ENCODE measurements at places on chromosomes 4 and X.
A peak's percentile ranks its signal among the peaks of the same experiment; 100 is the strongest.

DNA sequence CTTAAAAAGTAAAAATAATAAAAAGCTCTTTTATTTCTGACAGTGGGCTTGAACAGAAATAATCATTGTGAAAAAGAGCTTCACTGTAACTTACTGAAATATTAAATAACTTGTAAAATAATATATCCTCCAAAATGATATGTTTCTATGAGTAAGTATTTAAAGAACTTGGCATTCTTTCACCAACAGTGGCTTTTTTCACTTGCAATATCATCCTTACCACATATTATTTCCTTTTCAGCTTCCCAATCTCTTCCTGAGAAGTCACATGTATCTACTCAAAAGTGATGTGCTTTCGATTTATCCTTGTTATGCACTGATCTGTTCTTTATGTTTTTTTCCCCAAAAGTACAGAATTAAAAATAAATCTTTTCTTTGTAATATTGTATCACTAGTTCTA, 2.2 kb upstream of the PCDH18 start:
- no peak for DNase-seq

- DNase-seq, result no peak
These were observed 35.0 kb upstream of the APLN start for GRCh38 chrX:129689796-129690195.

- no peak for DNase-seq
These were observed 64.3 kb downstream of the RASL11B start for GRCh38 chr4:52926196-52926974.

DNA sequence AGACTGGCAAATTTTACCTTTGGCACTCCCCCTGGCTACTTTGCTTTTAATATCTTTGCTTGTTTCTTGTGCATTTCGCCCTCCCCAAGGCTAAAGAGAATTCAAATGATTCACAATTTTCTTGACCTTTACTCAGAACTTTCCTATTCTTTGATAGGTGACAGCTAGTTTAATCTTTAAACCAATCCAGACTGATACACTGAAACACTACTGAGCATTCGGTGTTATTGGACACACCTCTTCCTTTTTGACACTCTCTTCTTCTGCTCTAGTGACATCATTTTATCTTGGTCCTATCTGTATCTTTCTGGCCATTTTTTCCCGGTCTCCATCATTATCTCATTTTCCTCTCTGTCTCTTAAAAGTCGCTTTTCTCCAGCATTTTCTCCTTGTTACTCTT, 103.1 kb downstream of the IL1RAPL2 start:
- DNase-seq, result no peak

DNA sequence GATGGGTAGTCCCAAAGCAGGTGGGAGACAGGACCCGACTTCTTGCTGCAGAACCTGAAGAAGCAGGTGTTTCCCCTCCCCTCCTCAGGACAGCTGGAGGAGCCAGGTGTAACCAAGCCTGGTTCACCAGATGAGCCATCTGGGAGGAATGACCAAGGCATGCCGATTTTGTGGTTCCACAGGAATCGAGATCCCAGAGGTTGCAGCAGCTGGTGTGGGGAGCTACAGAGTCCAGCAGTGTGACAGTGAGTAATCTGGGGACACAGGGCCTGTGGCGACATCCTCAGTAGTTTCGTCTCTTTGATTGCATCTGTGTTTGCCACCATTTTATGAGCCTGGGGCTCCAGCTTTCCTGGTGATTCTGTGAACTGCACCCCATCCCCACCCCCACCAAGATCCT, 2.6 kb upstream of the NDP start:
- DNase-seq, result no peak

- DNase-seq, result no peak
These were observed 48.8 kb downstream of the HS6ST2 start for GRCh38 chrX:132909643-132910042.

DNA sequence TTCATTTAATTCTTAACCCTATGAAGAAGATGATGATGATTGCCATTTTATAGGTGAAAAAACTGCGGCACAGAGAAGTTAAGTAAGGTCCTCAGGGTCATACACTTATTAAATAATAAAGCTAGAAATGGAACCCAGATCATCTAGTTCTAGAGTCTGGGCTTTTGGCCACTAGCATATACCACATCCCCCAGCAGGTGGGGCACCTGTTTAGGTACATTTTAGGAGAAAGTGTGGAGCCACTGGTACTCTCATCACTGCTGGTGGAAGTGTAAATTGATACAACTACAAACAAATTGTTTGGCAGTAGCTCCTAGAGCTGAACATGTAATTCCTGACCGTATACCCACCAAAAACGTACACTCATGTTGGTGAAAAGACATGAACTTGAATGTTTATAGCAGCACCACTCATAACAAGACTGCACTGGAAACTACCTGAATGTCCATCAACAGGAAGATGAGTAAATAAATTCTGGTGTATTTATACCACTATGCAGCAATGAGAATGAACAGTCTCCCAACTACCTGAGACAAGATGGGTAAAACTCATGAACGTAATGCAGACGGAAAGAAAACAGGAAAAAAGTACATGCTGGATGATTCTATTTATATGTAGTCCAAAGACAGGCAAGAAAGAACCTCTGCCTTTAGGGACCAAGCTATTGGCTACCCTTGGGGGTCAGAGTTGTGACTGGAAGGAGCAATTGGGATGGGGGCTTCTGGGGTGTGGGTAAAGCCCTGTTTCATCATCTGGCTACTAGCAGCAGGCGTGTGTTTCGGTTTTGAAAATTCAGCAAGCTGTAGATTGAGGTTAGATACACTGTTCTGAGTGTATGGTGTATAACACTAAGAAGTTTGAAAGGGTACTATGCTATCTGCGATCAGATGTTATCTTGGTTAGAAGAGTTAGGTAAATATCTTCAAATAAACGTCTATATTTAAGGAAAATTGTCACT, 72.3 kb upstream of the ADGRG2 start:
- no peak for DNase-seq

DNA sequence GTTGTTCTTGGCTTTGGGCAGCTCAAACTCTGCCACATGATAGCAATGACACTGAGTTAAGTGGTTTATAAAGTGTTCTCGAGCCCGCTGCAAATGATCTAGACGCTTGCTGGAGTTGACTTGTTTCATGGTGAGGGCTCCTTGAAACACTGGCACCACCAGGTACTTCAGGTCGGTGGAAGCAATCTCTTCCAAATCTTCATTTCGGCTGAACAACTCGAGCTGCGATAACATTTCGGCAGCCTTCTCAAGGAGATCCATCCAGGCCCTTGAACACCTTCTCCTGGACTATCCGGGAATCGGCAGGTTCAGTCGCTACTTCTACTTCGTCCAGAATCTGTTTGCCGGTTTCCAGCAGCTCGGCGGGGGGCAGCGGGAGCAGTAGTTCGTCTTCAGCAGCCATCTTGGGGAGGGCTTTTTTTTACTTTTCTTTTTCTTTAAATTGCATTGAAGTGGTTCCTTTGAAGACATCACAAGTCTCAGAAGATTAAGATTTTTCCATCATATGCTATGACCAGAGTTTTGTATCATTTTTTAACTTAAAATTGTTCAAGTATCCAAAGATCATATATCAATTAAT, 28.0 kb downstream of the HNRNPDL start:
- DNase-seq, result no peak

DNA sequence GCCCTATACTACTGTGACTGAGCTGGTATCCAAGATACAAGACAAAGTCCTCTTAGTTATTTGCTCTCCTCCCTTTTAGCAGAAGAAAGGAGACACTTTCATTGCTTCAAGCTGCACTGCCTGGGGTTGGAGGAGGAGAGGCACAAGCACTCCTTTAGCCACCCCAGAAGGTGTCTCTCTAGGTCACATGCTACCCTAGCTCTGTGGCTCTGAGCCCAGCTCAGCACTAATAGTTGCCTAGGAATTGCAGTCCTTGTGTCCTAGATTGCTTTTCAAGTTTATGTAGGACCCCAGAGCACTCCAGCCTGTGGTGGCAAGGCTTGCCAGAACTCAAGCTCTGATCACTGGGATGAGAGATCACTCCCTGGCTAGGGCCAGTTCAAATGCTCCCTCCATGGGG, 24.4 kb upstream of the LHFPL1 start:
- no peak for DNase-seq

DNA sequence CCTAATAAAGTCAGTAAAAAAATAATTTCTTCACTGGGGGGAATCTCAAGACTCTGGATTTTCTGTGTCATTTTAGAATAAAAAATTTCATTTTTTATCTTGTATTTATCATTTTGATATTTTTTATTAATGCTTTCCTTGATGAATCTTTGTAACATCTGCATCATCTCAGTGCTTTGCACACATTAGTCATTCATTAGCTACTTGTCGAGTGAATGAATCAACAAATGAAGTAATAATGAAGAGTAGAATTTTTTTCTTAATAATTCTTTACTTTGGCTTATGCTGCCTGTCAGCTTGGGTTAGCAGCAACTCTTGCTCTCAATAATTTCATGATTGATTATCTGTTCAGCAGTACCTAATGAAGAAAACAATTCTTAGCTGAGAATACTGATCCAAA, 530.8 kb downstream of the GRXCR1 start:
- no peak for DNase-seq

- no peak for DNase-seq
These were observed 314.5 kb upstream of the RASGEF1B start for GRCh38 chr4:81786063-81786763.

- DNase-seq, result no peak
These were observed 97.7 kb downstream of the MANBA start for GRCh38 chr4:102663073-102663472.

DNA sequence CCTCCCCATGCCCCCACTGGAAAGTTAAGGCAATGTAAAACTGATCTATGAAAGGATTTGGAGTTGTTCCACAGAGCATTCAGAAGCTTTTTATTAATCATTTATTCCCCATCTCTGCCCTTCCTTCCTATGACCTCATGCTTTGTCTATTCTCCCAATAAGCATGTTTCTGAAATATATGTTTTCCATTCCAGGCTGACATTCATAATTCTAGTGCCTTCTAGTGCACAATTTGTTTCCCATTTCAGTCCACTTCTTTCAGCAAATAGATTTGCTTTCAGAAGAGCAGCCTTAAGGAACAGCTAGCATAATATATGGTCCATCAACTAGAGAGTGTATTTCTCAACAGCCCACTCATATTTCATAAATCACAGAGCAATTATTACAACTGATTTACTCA, 77.1 kb upstream of the ATXN3L start:
- no peak for DNase-seq

DNA sequence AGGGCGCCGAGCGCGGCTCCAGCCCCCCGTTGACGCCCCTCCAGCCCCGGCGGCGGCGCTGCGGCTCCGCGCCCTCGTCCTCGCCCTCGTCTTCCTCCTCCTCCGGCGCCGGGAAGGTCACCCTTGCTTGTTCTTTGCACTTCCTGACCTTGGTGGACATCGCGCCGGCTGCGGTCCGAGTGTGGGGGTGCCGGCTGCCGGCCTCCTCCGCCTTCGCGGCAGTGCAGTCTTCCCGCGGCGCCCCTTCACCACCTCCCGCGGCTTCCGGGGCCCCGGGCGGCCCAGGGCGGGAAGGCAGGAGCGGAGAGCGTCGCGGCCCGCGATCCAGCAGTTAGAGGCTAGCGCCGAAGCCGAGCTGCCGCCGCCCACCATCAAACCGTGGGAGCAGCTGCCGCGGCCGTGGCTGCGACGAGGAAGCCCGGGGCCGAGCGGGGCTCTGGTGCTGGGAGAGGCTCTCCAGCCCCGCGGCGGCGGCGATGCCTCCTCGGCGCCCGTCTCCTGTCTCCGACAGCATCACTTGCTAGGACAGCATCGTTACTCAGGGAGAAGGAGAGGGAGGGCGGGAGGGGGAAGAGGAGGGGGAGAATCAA, at the start of gene TRPC3:
TSS of gene TRPC3 (minus strand) at position 540 of the 590 bp plus-strand sequence. CDS start at position 160, 380 bp downstream.
- DNase-seq, result peak; percentile 64

DNA sequence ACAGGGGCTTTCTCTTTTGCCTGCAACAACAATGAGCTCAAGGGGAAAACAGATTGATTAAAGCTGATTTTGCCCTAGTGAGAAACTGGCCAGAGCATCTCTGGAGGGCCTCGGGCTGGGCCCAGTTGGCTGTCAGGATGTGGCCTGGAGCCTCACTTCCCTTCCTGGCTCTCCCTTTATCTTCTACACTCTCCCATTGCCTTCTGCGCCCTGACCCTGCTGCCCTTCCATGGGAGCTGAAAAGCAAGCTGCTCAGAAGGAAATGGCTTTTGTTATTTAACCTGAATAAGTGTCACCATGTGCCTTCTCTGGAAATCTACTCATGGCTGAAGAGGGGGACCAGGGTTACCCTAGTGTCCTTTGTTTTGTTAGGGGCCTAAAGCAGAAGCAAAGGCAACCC, 43.8 kb downstream of the NHSL2 start:
- DNase-seq, result no peak

- no peak for DNase-seq
These were observed 16.1 kb upstream of the FAM47E start for GRCh38 chr4:76235407-76235806.

- no peak for DNase-seq
These were observed 35.3 kb upstream of the NDUFC1 start for GRCh38 chr4:139337612-139338011.

- DNase-seq, result no peak
These were observed at the start of gene TACR3 for GRCh38 chr4:103719830-103720207. Gene TACR3, minus strand, starts transcription at chr4:103719985. Its CDS starts 310 bp downstream, at chr4:103719675.

- no peak for DNase-seq
These were observed 13.3 kb downstream of the CNOT6L start for GRCh38 chr4:77805840-77806239.

DNA sequence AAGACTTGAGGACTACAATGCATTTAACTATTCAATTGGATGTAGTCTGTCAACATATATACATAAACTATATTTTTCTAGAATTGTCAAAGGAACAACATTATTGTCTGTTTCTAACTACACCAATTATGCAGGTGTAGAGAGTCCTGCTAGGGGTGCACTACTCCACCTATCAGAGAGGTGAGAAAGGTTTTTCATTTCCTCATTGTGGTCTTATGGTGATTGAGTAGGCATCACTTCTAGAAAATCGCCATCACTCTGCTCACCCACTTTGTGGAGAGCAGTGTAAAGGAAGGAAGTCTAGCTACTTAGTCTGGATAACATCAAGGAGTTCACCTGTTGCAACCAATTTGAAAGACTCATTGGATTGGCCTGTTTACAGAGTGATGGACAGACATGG, 4.4 kb upstream of the ADH1C start:
- DNase-seq, result no peak

DNA sequence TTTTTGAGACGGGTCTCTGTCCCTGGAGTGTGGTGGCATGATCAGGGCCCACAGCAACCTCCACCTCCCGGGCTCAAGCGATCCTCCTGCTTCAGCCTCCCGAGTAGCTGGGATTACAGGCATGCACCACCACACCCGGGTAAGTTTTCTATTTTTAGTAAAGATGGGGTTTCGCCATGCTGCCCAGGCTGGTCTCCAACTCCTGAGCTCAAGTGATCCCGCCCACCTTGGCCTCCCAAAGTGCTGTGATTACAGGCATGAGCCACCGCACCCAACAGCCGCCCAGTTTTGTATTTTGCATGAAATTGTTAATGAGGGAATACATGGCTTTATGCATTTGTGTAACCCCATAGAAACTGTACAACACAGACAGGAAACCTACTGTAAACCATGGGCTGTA, 2.8 kb upstream of the ARHGAP4 start:
- DNase-seq, result no peak

GRCh38 chr4:11149612-11150259, 279.0 kb downstream of the HS3ST1 start:
- no peak for DNase-seq

- no peak for DNase-seq
These were observed 24.9 kb downstream of the TRIM61 start for GRCh38 chr4:164952551-164952950.

All from dorsolateral prefrontal cortex (tissue), 122 donors.